ENCODE measurements at places on chromosomes 7 and 10. TPM values are rescaled to one million over a fixed set of nuclear protein-coding genes. Genes with fewer than 3 reads are reported as not detected.

CYP26A1 gene
- total RNA-seq, result not detected

SLC13A1 gene
- total RNA-seq, result not detected

RBP3 gene
- not detected for total RNA-seq

HOXA7 gene
- 2.6 TPM for total RNA-seq

ADAM8 gene
- 113 TPM for total RNA-seq

ANKMY2 gene
- total RNA-seq, result 7.7 TPM

ATG9B gene
- total RNA-seq, result 1.2 TPM

MACC1 gene
- 12.0 TPM for total RNA-seq

NPSR1 gene
- not detected for total RNA-seq

CALML3 gene
- not detected for total RNA-seq

PRSS2 gene
- total RNA-seq, result 0.40 TPM

RBM20 gene
- 1.3 TPM for total RNA-seq

CFAP46 gene
- total RNA-seq, result not detected

MRC1 gene
- not detected for total RNA-seq

NT5C3A gene
- total RNA-seq, result 34.3 TPM

RPEL1 gene
- total RNA-seq, result not detected

PKD1L1 gene
- total RNA-seq, result 0.17 TPM

ITPRID1 gene
- not detected for total RNA-seq

MET gene
- 118 TPM for total RNA-seq

SHTN1 gene
- 9.0 TPM for total RNA-seq

STOX1 gene
- total RNA-seq, result 1.4 TPM

ZPBP gene
- not detected for total RNA-seq

ABLIM1 gene
- 13.8 TPM for total RNA-seq

ABCC2 gene
- total RNA-seq, result 2.4 TPM

ZCWPW1 gene
- 2.2 TPM for total RNA-seq

HOXA1 gene
- total RNA-seq, result 1.4 TPM

CACNB2 gene
- 0.07 TPM for total RNA-seq

SOSTDC1 gene
- 0.22 TPM for total RNA-seq

RP9 gene
- total RNA-seq, result 24.6 TPM

DYNC1I1 gene
- 6.5 TPM for total RNA-seq

TMEM130 gene
- total RNA-seq, result not detected

PCLO gene
- total RNA-seq, result 7.5 TPM

AKR1E2 gene
- not detected for total RNA-seq
